Body of pancreas (tissue), 4 donors: ENCODE measurements at places on chromosomes 4 and X. TPM values are rescaled to one million over a fixed set of nuclear protein-coding genes. Genes with fewer than 3 reads are reported as not detected.

DNA sequence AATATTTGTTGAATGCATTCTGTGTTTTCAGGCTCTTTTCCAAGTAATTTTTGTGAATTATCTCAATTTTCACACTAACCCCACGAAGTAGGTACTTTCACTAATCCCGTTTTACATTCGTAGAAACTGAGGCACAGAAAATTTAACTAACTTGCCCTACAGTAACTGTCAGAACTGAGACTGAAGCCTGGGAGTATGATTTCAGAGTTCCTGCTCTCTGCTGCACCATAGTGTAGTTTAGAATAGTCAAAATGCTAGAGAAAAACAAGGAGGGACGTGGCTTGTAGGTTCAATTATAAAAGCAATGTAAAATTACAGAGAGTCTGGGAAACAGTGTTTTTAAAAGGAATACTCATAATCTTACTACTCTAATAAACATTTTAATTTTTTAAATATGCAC lies 2.2 kb downstream of the CLCN3 start:
- no peak for DNase-seq

- DNase-seq: no peak
Observed at GRCh38 chrX:2490634-2491033, 10.1 kb downstream of the DHRSX start.

Gene RS1
- not detected for total RNA-seq

GRCh38 chr4:164748375-164748774 lies 5.6 kb upstream of the SMIM31 start:
- DNase-seq: no peak

Gene FUNDC1
- 9.2 TPM for total RNA-seq

Gene SSX3
- total RNA-seq: not detected

Gene AMER1
- 6.7 TPM for total RNA-seq

Gene KIT
- total RNA-seq: 4.0 TPM

- no peak for DNase-seq
Observed at GRCh38 chrX:103170216-103170615, 44.7 kb upstream of the BEX4 start.

- DNase-seq: no peak
Observed at GRCh38 chr4:40335525-40335894, 377 bp downstream of the CHRNA9 start.

Gene ADGRG4
- total RNA-seq: not detected

Gene BANK1
- total RNA-seq: 1.0 TPM

DNA sequence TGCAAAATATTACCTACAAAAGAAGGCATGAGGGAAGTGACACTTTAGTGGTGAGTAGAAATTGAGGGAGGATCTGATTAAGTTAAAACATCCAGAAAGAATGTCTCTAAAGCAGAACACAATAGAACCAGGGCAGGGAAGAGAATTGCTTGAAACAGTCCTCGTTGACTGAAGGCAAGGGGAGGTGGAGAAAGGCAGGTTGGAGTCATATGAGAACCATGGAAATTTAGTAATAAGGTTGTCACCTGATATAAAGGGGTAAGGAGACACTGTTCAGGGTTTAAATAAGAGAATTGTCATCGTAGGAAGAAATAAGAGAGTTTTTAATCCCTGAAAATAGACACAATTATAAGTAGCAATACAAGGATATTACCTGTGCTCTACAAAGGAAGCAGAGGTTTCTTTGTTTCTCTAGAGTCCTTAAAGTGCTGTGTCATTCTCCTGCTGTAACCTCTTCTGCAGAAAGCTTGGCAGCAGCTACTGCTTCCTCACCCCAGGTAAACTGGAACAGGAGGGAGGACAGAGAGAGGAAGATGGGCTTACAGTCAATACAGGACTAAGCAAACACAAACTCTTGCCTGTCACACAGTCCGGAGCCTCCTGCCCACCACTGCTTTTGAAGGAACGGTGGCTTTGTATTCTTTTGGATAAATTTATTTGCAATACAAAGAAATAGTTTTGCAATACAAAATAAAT lies 258.4 kb downstream of the PPARGC1A start:
- no peak for DNase-seq

- no peak for DNase-seq
Observed at GRCh38 chrX:136493011-136493410, 4.4 kb upstream of the HTATSF1 start.
